Cardiac septum (tissue), 1 donor: ENCODE measurements at places on chromosomes 11 and 22. TPM values are rescaled to one million over a fixed set of nuclear protein-coding genes. Genes with fewer than 3 reads are reported as not detected.

Gene ISX
- total RNA-seq: not detected

Gene CDC42EP1
- total RNA-seq: 18.8 TPM

Gene CABP7
- total RNA-seq: not detected

DNA sequence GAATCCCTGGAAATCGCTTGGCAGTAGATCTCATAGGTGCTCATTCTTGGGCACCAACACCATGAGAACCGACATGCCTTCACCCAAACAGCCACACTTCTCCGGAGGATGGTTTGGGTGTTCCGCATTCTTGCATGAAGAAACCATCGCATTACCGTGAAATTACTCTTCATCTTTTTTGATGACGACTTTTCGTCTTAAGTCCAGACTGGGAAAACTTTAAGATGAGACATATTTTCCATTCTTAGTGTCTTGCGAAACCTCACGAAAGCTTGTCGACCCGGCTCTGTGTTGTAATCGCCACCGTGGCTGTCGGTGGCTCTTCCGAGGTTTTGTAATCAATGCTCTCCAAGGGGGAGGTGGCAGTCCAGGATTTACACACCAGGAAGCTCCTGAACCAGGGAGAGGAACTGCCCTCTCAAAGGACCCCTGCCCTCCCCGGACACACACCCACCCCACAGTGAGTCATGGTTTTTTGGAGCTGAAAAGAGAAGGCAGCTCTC is 1.7 kb downstream of the TOM1 start:
- DNase-seq: no peak
